ENCODE measurements at places on chromosomes 11 and 22. TPM values are rescaled to one million over a fixed set of nuclear protein-coding genes. Genes with fewer than 3 reads are reported as not detected.

- no peak overlapping the region for H3K4me3 ChIP-seq
- no peak for DNase-seq
- no peaks in the 10 kb centered on the region for H3K27me3 ChIP-seq
- H3K36me3 ChIP-seq: peaks cover 6% of the 10 kb centered on the region
These were observed 997.8 kb downstream of the BRD1 start for GRCh38 chr22:48829908-48830307.

DNA sequence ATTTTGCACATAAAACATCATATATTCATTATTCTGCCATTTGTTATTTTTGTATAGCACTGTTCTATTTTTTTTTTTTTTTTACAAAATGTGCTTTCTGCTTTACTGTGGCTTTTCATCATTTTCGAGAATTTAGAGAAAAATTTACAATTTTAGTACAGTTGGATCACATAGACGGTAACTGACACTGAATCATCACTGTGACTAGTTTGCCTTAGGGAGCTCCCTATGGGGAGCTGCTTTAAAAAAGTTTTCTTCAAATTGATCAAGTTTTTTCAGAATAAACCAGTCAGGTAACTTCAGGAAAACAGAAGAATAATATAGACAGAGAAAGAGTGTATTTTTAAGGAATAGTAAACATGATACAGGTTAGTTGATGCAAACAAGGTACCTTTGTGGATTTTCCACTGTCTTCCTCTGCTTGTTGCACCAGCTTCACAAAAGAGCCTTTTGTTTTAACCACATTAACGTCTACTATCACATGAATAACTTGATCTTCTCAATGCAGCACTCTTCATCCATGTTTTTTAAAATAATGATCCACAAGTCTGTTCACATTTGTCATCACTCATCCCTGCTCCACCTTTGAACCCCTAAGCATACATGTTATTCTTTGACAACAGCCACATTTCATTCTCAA, 327.0 kb downstream of the DYNC2H1 start:
- peaks cover 21% of the 10 kb centered on the region for H3K4me1 ChIP-seq
- no peaks in the 10 kb centered on the region for H3K27me3 ChIP-seq
- no peak for DNase-seq
- no peak overlapping the region for H3K27ac ChIP-seq
- H3K4me3 ChIP-seq: no peak overlapping the region

- no peak for DNase-seq
- H3K27ac ChIP-seq: no peak overlapping the region
- H3K4me1 ChIP-seq: no peaks in the 10 kb centered on the region
- no peak overlapping the region for H3K4me3 ChIP-seq
- no peaks in the 10 kb centered on the region for H3K27me3 ChIP-seq
These were observed 186.1 kb downstream of the AASDHPPT start for GRCh38 chr11:106263527-106263926.

GRCh38 chr22:35154937-35155387, 89.0 kb downstream of the ISX start:
- no peak overlapping the region for H3K27ac ChIP-seq
- no peak overlapping the region for H3K4me3 ChIP-seq
- DNase-seq: peak; percentile 60
- no peaks in the 10 kb centered on the region for H3K36me3 ChIP-seq
- H3K4me1 ChIP-seq: no peaks in the 10 kb centered on the region

DNA sequence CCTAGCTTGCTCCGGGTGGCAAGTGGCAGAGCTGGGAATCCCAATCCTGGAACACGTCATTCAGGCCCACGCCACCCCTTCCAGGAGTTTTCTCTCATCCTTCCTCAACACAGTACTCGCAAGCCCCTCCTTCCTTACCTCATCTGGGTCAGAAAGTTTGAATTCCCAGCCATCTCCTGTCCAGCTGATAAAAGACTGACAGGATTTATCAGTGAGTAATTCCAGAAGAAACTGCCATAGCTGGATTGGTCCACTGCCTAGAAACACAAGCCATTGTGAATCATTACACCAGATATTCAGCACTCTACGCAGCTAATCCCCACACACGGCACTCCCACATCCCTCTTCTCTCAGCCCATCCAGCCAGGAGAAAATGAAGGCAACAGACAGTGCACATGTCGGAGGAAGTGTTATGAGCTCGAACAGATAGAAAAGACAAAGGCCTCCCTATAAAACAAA, 124.0 kb downstream of the ETS1 start:
- DNase-seq: no peak
- H3K4me3 ChIP-seq: no peak overlapping the region
- peaks cover 28% of the 10 kb centered on the region for H3K4me1 ChIP-seq
- peaks cover 5% of the 10 kb centered on the region for H3K36me3 ChIP-seq
- H3K27me3 ChIP-seq: peaks cover under 1% of the 10 kb centered on the region

DNA sequence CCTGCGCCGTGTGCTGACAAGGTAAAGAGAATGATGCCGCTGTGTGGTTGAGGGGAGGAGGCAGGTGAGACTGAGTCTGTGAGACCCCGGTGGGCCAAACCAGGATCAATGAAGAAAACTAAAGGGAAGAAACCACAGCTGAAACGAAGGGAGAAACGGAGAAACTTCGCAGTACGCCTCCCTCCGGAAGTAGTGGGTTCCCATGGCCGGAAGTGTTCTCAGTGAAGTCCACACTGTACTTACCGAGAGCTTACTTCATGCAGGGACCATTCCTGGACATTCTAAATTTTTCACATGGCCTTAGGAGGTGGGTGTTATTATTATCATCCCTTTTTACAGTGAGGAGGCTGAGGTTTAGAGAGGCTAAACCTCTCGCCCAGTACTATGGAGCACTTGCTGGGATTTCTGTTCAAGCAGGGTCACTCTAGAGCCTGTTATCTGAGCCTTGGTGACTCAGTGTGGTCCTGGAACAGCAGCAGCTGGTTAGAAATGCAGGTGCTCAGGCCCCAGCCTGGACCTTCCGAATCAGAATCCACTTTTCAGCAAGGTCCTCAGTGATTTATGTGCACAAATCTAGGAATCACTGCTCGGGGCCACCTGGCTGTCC, 17.9 kb downstream of the CD5 start:
- no peaks in the 10 kb centered on the region for H3K27me3 ChIP-seq
- H3K4me1 ChIP-seq: peaks cover 7% of the 10 kb centered on the region
- no peak overlapping the region for H3K4me3 ChIP-seq
- peak overlapping the region; percentile 89 for H3K27ac ChIP-seq
- H3K36me3 ChIP-seq: no peaks in the 10 kb centered on the region

- no peak for DNase-seq
- peaks cover 23% of the 10 kb centered on the region for H3K4me1 ChIP-seq
- no peaks in the 10 kb centered on the region for H3K27me3 ChIP-seq
- H3K4me3 ChIP-seq: no peak overlapping the region
These were observed 16.0 kb downstream of the MRTFA start for GRCh38 chr22:40620464-40621046.

GRCh38 chr11:47524291-47524874, 28.5 kb downstream of the CELF1 start:
- H3K4me3 ChIP-seq: peak overlapping the region; percentile 1
- peaks cover 36% of the 10 kb centered on the region for H3K4me1 ChIP-seq
- no peaks in the 10 kb centered on the region for H3K36me3 ChIP-seq
- H3K27ac ChIP-seq: peak overlapping the region; percentile 61

- H3K4me1 ChIP-seq: peaks cover 26% of the 10 kb centered on the region
- H3K27me3 ChIP-seq: no peaks in the 10 kb centered on the region
- H3K36me3 ChIP-seq: peaks cover 2% of the 10 kb centered on the region
- no peak overlapping the region for H3K27ac ChIP-seq
- H3K4me3 ChIP-seq: no peak overlapping the region
- no peak for DNase-seq
These were observed 43.5 kb downstream of the EXT2 start for GRCh38 chr11:44138980-44139379.

- no peak overlapping the region for H3K27ac ChIP-seq
- H3K4me3 ChIP-seq: peak overlapping the region; percentile 49
- peaks cover 82% of the 10 kb centered on the region for H3K27me3 ChIP-seq
- no peaks in the 10 kb centered on the region for H3K36me3 ChIP-seq
- DNase-seq: no peak
These were observed 66.4 kb upstream of the WNT7B start for GRCh38 chr22:46043339-46043738.

DNA sequence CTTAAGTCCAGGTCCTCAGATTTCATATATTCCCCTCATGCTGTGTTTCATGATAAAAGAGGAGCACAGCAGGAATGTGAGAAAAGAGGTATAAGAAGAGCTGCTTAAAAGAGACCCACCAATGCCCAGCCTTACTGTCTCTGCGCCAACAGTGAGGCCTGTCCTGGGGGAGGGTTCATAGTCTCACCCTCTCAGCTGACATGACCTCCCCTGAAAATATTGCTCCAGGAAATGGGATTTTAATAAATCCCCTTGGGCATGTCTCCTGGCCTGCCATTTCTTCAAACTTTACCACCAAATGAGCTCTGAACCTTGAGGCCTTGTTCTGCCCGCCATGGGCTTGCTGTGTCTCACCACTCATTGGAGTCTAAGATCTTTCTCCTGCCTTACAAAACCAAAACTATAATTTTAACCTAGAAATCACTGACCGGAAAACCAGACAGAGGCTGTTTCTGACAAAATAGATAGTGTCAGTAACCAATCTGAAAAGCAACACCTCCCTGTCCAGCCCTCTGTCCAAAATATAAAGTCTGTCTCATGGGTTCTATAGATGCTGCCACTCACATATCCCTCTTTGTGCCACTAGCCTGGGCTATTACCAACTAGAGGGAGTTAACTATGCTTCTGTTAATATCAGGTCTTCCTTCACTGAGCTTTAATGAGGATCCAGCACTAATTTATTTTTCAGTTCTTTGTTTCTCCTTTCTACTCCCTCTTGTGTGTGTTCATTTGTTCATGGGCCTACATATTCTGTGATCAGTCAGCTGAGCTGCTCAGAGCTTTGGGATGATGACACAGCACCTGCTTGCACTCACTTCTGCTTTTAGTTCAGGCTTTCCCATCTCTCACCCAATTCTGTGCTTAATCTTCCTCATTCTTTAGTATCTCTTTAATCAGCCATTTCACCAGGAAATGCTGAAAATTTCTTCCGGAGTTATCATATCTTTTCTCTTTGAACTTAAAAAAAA, at the start of gene OR2AG2:
Gene OR2AG2, minus strand, starts transcription at position 51 of the 968 bp plus-strand sequence. CDS start 3,019 bp downstream, outside the sequence.
- H3K27ac ChIP-seq: no peak within 1 kb of the TSS
- H3K4me3 ChIP-seq: no peak within 1 kb of the TSS
- H3K4me1 ChIP-seq: no peaks in the 10 kb centered on the region
- H3K27me3 ChIP-seq: no peaks in the 10 kb centered on the region
- H3K36me3 ChIP-seq: no peaks in the 10 kb centered on the region

DNA sequence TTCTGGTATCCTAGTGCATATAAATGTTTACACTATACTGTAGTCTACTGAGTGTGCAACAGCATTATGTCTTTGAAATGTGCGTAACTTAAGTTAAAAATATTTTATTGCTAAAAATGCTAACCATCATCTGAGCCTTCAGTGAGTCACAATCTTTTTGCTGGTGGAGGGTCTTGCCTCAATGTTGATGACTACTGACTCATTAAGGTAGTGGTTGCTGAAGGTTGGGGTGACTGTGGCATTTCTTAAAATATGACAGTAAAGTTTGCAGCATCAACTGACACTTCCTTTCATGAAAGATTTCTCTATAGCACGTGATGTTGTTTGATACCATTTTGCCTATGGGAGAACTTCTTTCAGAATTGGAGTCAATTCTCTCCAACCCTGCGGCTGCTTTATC, 8.5 kb upstream of the CREBZF start:
- peaks cover 2% of the 10 kb centered on the region for H3K27me3 ChIP-seq
- no peak overlapping the region for H3K4me3 ChIP-seq
- no peaks in the 10 kb centered on the region for H3K4me1 ChIP-seq
- no peak overlapping the region for H3K27ac ChIP-seq

GRCh38 chr11:3796346-3796745, 1.0 kb downstream of the NUP98 start:
- H3K27ac ChIP-seq: peak overlapping the region; percentile 93
- peaks cover 16% of the 10 kb centered on the region for H3K36me3 ChIP-seq

DNA sequence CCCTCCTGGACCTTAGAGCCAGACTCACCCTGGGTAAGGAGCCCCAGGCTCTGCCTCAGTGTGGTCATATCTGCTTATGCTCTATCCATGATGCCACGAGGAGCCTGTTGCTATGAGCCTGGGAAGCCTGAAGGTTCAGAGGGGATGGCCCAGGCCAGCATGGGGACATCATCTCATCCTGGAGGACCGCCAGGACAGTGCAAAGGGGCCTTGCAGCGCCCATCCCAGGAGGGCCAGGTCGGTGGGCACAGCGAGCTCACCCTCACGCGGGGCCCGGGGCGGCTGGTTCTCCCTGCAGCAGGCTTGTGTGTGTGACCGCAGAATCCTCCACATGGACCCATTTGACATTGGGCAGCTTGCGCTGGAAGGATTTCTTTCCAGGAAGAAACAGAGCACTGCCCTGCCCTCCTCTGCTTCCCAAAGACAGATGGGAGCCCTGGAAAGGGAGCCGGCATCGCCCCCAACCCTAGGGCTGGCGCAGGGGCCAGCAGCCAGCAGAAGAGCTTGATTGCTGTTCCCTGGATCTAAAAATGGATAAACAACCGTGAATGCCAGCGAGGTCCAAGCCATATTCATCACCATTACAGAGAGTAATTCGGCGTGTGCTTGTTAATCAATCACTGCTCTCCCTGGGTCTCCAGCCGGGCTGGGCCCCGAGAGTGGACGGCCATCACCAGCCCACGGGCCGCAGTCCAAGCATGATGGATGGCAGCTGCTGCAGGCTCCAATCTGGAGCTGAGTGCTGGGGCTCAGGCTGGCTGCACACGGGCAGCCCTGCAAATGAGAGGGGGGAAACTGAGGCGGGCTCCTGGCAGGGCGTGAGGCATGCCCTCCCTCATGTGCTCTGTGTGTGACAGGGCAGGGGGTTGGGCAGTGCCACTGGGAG, 739.7 kb downstream of the BRD1 start:
- peaks cover 9% of the 10 kb centered on the region for H3K4me1 ChIP-seq
- no peak overlapping the region for H3K4me3 ChIP-seq
- no peak for DNase-seq
- no peak overlapping the region for H3K27ac ChIP-seq

DNA sequence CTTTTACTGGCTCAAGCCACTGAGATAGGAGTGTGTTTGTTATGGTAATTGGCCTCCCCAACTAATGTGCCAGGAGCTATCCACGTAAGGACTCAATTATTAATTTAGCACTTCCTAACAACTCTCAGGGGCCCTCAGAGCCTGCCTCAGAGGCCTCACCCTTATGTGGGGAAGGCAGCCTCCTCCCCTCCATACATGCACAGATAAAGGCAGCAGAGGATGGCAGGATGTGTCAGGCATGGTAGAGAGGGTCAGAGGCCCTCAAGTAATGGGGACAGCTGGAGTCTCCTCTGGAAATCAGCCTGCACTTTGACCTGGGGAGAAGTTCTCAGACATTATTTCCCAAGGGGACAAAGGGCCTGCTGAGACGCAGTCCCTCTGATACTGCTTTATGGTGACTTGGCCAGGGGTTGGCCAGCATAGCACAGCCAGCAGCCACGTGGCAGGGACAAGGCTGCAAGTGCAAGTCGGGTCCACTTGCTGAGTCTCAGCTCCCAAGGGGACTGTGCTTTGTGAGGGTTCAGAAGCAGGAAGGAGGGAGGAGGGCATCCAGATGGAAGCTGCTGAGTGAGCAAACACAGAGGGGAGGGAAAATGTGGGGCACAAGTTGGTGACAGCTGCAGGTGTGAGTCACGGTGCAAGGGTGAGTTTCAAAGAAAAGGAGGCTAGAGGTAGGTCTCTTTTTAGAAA, 17.0 kb downstream of the MOGAT2 start:
- H3K27me3 ChIP-seq: peaks cover 4% of the 10 kb centered on the region
- H3K36me3 ChIP-seq: no peaks in the 10 kb centered on the region
- H3K4me3 ChIP-seq: no peak overlapping the region
- no peak for DNase-seq
- peaks cover 17% of the 10 kb centered on the region for H3K4me1 ChIP-seq

The SCGB1A1 gene
- not detected for total RNA-seq

The CARD18 gene
- total RNA-seq: not detected

The CNTF gene
- 4.4 TPM for total RNA-seq

The TMEM86A gene
- 1.7 TPM for total RNA-seq

The GPR152 gene
- not detected for total RNA-seq

The KIF18A gene
- 27.6 TPM for total RNA-seq

The PTPMT1 gene
- 41.8 TPM for total RNA-seq

The BATF2 gene
- 0.30 TPM for total RNA-seq

The PLA2G3 gene
- total RNA-seq: 24.7 TPM

The GRM5 gene
- 0.45 TPM for total RNA-seq

The PARVG gene
- 0.23 TPM for total RNA-seq

The LYVE1 gene
- 0.14 TPM for total RNA-seq

The ANO1 gene
- not detected for total RNA-seq

All from neural crest cell (in vitro differentiated cells).